ENCODE measurements at places on chromosomes 2 and 18.

DNA sequence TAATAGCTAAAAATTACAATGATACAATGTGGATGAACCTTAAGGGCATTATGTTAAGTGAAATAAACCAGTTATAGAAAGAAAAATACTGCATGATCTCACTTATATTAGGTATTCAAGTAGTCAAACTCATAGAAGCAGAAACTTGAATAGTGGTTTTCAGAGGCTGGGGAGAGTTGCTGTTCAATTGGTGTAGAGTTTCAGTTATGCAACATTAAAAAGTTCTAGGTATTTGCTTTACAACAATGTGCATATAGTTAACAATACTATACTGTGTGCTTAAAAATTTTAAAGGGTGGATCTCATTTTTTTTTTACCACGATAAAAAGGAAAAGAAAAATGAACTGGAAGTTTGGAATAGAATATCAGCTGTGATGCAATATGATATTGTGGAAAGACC is 479.1 kb downstream of the SPAG16 start:
- DNase-seq: no peak

- DNase-seq: no peak
These were observed 128.3 kb downstream of the ATP9B start for GRCh38 chr18:79197531-79197930.

- DNase-seq: no peak
These were observed 29.7 kb downstream of the NUP35 start for GRCh38 chr2:183153967-183154366.

- no peak for DNase-seq
These were observed 60.9 kb upstream of the SIX2 start for GRCh38 chr2:45070113-45070652.

- no peak for DNase-seq
These were observed 1.7 kb downstream of the HOXD8 start for GRCh38 chr2:176130957-176131847.

DNA sequence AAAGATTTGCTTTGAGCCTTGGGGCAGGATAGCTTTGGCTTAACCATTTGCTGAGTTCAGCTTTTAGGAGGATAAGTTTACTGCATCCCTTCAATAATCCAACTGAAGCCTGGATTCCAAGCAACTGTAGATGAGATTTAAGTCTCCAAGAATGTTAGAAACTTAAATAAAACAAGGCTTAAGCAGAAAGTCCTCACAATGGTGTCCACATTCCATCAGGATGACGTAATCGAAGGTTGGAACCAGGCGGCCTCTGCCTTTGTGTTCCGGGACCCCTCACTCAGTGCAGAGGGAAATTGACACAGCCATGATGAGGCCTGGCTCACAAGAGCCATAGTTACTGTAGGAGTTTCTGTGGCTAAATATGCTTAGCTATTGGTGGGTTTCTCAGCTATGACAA is 260.4 kb downstream of the LPIN1 start:
- no peak for DNase-seq

DNA sequence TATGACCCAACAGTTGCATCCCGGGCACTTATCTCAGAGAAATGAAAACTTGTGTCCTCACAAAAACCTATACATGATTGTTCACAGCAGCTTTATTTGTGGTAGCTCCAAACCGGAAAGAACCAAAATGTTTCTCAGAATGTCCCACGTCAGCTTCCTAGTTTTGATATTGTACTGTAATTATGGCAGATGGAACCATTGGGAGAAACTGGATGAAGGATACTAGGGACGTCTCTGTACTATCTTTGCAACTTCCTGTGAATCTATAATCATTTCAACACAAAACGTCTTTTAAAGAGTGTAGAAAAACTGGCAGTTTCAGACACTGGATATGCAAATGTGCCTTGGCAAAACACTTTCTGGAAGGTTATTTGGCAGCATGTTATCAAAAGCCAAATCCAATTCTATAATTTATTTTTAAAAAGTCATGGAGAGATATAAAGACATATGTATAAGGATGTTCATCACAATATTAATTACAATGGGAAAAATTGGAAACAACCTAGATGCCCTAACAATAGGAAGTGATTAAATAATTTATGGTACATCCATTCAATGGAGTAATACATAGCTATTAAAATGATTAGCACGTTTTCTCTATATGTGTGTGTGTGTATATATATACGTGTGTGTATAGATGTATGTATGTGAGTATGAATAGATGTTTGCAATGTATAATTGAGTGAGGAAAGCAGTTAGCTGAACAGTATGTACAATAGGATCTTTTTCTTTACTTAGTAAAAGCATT is 9.8 kb downstream of the SAG start:
- DNase-seq: no peak

- no peak for DNase-seq
These were observed 60.7 kb upstream of the ITGA4 start for GRCh38 chr2:181396256-181397123.

DNA sequence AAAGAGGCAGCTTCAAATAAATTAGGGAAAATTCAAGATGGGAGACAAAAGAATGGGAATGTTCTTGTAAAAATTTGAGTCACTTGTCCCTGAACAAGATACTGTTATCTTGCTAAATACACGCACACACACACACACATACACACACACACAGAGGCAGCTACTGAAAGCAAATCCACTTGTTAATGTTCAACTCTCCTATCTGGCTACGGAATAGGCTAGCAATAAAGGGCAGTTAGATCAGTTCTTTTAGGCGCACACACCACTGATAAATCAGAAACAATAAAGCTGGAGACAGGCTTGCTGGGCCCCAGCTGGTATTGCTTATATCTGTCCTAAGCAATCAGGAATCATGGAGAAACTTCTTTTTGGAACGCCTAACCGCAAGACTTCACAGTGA is 461.6 kb downstream of the BCL11A start:
- DNase-seq: no peak

DNA sequence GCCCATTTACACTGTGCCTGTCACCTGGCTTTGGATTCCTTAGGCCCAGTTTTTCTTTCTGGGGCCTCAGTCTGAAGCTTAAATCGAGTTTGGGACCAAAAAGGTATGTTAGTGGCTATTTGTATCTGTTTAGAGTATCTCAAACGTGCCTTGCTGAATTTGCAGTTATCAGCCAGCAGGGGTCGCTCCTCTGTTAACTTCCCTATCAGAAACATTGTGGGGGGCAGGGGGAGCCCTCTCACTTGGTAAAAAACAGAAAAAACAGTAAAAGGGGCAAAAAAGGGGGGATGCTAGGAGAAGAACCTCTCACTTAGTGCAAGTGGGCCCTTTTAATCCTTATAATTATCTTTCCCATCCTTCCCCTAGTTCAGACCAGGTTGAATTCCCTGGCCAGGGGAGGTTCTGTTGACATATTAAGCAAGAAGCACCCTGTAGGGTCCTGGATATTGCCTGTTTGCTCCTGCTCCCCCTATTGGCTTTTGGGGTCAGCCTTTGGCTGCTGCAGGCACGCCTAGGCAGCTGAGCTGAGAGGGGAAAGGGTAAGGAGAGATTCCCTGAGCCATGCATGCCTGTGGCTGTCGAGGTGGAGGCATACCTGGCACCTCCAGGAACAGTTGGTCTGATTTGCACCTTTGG is 8.8 kb upstream of the IFIH1 start:
- DNase-seq: no peak

DNA sequence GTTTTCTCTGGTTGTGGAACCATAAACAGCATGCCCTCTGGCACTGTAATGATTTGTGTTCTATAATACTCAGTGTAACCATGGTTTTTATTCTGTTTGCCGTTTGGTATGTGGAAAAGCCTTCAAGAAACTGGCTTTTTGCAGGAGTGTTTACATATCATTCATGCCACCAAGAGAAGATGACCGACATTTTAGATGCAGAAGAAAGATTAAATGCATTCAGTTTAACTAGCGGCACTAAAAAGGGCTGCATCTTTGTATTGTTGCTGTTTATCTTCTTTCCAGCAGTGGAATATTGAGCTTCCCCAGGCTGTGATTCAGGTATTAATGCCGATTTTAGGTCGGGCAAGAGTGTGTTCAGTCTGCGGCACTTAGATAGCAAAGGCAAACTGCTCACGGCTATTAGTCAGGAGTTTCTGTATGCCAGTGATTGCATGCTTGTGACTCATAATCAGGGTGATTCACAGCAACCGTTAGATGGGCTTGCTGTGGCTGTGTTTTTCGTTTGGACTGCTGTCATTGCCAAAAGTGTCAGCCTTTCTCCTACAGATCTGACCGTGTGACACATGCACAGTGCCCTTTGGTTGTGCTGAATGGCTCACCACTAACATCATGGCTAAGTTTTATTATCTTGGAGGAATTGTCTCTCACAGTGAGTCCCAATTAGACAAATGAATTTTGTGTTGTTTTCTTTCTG is 479.7 kb downstream of the PARD3B start:
- DNase-seq: no peak

- DNase-seq: peak; percentile 52
These were observed 683 bp downstream of the MBOAT2 start for GRCh38 chr2:9002637-9003365.

Data from lower lobe of right lung (tissue), 2 donors.